ENCODE measurements at places on chromosomes 7 and 10. TPM values are rescaled to one million over a fixed set of nuclear protein-coding genes. Genes with fewer than 3 reads are reported as not detected.

The IFIT1B gene
- not detected for total RNA-seq

The HKDC1 gene
- total RNA-seq = not detected

The TSPAN15 gene
- 8.3 TPM for total RNA-seq

The OPALIN gene
- not detected for total RNA-seq

The NUP42 gene
- 26.6 TPM for total RNA-seq

The MSRB2 gene
- 182 TPM for total RNA-seq

The SLC16A9 gene
- 0.40 TPM for total RNA-seq

The ATOH7 gene
- total RNA-seq = not detected

The HOXA13 gene
- total RNA-seq = not detected

The NXPH1 gene
- total RNA-seq = not detected

The TMEM236 gene
- total RNA-seq = 0.30 TPM

The EVX1 gene
- total RNA-seq = not detected

The PLXDC2 gene
- 12.4 TPM for total RNA-seq

The ZNF775 gene
- 3.0 TPM for total RNA-seq

The ZPBP gene
- not detected for total RNA-seq
